ENCODE measurements at places on chromosomes 7 and 10.

GRCh38 chr7:78562191-78562590, 763.6 kb downstream of the PHTF2 start:
- DNase-seq: no peak

- no peak for DNase-seq
These were observed 97.6 kb upstream of the ZNF438 start for GRCh38 chr10:31129271-31129670.

DNA sequence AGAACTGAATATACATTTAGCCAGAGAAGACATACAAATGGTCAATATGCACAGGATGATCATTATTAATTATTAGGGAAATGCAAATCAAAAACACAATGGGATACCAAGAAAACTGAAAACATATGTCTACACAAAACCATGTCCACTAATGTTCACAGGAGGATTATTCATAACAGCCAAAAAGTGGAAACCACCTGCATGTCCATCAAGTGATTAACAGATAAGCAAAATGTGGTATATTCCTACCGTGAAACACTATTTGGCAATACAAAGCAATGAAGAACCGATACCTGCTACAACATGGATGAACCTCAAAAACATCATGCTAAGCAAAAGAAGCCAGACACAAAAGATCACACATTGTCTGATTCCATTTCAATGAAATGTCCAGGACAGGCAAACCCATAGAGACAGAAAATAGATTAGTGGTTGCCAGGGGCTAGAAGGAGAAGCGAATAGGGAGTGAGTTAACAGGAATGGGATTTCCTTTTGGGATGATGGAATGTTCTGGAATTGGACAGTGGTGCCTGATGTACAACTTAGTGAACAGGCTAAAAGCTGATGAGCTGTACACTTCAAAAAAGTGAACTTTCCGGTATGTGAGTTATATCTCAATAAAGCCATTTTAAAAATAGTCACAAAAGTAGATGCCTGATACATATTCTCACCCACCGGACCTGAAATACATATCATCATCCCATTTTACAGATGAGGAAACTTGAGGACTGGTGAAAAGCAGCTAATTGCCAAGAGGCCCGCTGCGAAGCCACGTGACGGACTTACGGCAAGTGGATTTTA, 33.6 kb downstream of the HIPK2 start:
- DNase-seq: no peak

DNA sequence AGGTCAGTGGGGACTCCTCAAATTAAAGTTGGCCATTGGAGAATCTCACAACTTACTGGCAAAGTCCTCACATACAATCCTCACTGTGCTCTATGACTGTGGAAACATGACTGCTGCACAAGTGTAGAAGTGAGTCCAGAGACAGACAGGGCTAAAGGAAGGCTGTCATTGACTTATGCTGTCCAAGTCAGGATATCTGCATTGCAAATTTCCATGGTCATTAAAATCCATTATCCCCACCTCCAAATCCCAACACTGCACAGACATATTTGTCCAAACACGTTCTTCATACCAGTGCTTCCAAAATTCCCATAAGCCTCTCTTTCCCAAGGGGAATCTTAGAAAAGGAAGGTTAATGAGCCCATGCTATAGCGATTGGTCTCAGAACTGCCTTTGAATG, 396.8 kb upstream of the ANKRD30A start:
- no peak for DNase-seq

GRCh38 chr7:34117573-34117972, 212.2 kb downstream of the BMPER start:
- DNase-seq: no peak

DNA sequence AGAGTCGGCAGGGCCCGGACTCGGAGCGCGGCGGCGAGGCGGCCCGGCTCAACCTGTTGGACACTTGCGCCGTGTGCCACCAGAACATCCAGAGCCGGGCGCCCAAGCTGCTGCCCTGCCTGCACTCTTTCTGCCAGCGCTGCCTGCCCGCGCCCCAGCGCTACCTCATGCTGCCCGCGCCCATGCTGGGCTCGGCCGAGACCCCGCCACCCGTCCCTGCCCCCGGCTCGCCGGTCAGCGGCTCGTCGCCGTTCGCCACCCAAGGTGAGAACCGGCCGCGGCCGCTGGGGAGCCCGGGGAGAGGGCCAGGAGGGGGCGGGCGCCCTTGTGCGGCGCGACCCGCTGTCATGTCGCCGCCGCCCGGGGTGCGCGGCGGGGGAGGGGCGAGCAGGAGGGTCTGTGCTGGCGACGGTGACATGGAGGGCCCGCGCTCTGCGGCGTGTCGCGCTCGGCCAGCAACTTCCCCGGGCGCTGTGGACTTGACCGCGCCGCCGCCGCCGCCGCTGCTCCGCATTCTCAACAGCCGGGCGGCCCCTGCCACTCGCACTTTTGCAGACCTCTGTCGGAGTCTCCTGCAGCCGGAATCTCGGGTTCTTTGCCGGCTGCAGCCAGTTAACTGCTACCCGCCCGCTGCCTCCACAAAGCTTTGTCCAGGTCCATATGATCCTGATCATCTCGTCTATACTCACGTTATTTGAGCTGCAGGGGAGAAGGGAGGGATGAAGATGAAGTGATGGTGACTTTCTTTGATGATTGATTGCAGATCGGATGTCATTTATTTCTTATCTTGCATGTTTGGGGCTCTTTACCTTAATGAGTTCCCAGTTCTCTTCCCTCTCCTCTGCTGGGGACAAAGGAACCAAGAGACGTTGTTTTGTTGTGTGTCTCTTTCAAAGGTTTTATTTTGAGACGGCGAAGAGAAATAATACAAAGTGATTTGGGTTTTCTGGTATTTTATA, 869 bp downstream of the TRIM24 start:
- DNase-seq: no peak

DNA sequence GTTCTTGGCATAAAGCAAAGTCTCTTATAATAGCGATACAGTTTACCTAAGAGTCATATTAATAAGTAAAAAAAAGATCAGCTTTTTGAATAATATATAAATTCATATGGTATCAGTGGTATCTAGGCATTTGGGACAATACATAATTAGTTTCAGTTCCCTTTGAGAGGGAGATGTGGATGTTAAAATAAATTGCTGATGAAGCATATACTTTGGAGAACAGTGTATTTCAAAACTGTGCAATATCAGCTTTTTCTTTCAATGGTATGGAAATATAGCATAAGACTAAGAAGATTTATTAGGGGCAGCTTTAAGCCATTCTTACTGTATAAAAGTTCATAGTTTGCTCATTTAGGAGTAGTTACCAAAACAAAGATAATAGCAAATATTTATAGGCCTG, 35.5 kb downstream of the MDFIC start:
- DNase-seq: no peak

DNA sequence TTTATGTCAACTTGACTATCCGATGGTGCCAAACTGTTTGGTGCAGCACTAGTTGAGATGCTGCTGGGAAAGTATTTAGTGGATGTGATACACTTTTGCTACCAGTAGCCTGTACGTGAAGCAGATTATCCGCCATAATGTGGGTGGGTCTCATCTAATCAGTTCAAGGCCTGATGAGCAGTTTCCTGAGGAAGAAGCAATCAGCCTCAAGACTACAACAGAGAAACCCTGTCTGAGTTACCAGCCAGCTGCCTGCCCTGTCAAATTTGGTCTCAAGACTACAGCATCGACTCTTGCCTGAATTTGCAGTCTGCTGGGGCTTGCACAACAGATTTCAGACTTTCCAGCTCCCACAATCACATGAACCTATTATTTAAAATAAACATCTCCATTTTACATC, 10.9 kb upstream of the RBP3 start:
- no peak for DNase-seq

DNA sequence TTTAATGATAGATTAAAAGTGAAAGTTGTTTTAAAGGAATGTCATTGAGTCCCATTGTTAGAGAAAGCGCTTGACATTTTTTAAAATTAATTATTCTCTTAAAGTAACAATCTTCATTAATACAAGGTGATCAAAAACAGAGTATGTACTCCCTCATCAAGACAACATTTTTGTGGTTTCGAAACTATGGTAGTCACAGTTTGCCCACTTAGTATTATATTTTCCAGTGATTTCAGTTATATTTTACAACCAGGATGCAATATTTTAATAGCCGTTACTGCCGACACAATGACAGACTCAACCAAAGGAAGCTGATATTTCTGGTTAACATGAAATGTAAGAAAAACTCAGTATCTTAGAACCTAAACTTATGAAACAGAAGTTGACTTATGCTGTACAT, 31.3 kb downstream of the MKX start:
- no peak for DNase-seq

DNA sequence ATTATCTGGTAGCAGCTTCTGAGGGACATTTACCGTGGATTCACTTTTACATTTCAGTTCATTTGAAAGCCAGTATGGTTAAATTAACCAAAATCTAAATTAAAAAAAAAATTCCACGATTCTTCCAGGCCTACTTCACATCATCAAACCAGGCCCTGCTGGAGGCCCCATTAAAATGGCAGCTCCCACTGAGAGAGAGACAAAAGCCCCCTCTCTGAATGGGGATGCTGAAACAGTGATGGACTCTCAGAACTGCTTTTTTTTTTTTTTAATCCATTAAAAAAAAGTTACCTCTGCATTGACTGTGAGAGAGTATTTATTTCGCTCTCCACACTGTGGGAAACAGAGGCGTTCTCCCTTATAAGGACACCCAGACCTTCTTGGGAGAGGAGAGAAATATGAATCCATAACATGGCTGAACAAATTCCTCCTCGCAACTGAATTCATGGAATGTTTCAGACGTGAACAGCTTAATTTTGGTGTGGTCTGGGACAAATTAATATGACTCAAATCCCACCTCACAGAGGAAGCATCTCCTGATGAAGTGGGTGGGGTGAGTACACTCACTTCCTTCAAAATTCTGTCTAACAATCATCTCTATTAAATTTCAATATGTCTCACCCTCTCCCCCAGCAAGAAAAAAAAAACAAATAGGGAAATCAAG, 73.5 kb downstream of the SAMD9 start:
- no peak for DNase-seq

DNA sequence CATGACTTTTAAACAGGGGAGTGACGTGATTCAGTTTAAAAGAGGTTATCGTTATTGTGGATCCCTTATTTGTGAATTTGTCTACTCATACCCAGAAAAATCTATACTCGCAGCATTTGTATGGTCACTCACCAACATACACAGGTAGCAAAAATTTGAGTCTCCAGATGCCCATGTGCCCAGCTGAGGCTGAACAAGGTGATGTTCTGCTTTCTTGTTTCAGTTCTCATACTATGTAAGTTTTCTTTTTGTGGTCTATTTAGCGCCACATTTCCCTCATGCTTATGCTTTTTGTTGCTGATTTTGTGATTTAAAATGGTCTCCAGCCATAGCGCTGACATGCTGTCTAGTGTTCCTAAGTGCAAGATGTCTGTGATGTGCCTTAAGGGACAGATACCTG, 312.9 kb upstream of the SEMA3A start:
- no peak for DNase-seq

DNA sequence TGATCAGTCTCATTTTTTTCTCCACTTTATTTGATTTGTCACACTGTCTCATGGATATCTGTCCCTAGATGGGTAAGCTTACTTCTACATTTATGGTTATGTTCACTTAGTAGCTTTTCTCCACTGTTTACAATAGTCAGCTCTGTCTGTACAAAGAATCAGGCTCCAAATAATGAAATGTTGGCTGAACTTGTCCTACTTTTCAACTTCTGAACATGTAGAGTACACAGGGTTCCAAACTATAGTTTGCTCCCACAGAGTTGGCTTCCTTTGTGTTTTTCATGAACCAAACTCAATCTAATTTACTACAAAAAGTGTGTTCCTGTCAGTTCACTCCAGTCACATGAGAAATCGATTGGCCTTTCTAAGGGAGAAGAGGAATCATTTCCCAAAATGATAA, 175.0 kb downstream of the CCDC71L start:
- no peak for DNase-seq

DNA sequence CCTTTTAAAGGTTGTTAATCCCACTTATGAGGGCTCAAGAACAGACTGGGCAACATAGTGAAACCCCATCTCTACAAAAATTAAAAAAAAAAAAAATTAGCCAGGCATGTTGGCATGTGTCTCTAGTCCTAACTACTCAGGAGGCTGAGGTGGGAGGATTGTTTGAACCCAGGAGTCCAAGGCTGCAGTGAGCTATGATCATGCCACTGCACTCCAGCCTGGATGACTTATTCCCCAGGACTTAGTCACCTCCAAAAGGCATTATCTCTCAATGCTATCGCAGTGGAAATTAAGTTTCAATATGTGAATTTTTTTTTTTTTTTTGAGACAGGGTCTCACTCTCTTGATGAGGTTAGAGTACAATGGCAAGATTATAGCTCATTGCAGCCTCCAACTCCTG, 61.2 kb upstream of the TRIM24 start:
- DNase-seq: no peak

DNA sequence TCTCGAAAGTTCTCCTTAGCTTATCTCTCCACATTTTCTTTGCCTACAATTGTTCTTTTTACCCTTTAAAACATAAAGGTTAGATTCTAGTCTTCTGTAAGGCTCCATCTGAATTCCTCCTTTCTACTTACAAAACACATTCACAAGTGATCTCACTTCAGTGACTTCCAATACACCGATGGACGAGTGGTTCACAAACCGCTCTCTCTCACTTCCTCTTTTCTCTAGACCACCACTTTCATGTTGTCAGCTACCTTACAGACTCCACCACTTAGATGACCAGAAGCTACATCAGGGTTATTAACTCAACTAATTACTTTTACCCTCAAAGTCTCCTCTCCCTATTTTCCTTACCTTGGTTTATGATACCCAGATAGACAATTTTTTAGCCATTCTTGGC, 11.8 kb downstream of the MET start:
- DNase-seq: no peak

- DNase-seq: no peak
These were observed 155.0 kb downstream of the RNF133 start for GRCh38 chr7:122543891-122544290.

GRCh38 chr7:130426564-130426963, 14.3 kb downstream of the CEP41 start:
- DNase-seq: no peak

DNA sequence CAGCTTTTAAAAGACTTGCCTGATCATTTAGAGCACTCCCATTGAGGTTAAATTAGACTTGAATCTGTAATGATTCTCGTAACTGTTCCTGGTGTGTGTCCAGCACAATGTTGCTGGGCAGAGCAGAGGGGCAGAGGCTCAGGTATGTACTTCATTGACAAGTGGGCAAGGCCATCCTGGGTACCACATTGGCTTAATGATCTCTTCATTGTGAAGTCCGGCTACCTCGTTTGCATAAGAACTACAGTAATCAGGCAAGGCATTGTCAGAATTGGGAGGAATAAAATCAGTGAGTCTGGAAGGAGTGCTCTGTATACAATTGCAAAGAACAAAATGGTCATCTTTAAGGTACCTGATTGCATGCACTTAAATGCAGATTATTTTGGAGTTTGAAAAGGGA, 6.1 kb downstream of the RPS24 start:
- DNase-seq: no peak

DNA sequence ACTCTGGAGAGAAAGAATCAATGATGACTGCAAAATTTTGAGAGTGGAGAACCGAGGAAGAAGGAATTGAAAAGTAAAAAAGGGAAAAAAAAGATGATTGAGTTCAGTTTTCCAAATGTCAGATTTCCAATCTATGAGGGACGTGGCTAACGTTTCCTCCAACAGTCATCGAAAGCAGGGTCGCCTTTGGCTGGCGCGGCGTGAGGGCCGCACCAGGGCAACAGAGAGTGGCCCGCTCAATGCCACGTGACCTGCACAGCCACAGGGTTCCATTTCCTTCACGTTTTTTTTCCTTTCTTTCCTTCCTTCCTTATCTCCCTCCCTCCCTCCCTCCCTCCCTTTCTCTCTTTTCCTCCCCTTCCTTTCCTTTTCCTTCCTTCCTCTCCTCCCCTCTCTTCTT, 101.9 kb downstream of the WDR37 start:
- no peak for DNase-seq
